Cortex of kidney (tissue), 1 donor: ENCODE measurements at places on chromosomes 3 and 15.

GRCh38 chr3:149095487-149095886 is 9.2 kb upstream of the HLTF start:
- no peak for DNase-seq

DNA sequence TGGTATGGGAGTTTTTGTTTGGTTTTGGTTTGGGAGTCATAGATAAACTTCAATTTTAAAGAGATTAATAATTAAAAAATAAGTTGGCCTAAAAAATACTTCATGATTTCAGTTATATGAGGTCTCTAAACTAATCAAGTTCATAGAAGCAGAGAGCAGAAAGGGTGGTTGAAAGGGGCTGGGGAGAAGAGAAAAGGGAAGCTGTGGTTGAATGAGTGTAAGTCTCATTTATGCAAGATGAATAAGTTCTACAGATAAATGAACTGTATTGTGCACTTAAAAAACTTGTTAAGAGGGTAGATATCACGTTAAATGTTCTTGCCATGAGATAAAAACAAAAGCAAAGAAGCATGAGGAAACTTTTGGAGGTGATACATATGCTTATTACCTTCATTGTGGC is 188.7 kb downstream of the NSUN3 start:
- no peak for DNase-seq

GRCh38 chr3:78353231-78353630 is 1313.3 kb downstream of the ROBO2 start:
- no peak for DNase-seq

GRCh38 chr3:77394046-77394445 is 354.1 kb downstream of the ROBO2 start:
- DNase-seq: no peak

- DNase-seq: no peak
Observed at GRCh38 chr15:28208583-28208982, 109.5 kb upstream of the OCA2 start.

DNA sequence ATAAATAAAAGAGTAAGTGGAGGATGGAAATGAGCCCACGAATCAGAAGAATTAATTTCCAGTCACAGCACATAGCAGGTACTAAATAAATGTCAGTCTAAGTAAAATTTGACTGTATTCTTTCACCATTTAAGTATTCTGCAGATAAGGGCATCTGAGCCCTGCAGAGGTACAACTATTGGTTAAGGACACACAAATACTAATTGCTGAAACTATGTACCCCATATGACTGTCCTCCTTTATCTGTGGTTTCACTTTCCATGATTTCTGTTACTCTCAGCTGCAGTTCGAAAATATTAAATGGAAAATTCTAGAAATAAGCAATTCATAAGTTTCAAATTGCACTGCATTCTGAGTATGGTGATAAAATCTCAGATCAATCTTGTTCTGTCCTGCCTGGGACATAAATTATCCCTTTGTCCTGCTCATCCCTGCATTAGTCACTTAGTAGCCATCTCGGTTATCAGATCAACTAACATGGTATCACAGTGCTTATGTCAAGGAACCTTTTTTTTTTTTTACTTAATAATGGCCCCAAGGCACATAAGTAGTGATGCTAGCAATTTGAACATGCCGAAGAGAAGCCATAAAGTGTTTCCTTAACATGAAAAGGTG is 95.1 kb downstream of the LSAMP start:
- DNase-seq: no peak

- no peak for DNase-seq
Observed at GRCh38 chr3:49535971-49536874, 18.1 kb upstream of the BSN start.

DNA sequence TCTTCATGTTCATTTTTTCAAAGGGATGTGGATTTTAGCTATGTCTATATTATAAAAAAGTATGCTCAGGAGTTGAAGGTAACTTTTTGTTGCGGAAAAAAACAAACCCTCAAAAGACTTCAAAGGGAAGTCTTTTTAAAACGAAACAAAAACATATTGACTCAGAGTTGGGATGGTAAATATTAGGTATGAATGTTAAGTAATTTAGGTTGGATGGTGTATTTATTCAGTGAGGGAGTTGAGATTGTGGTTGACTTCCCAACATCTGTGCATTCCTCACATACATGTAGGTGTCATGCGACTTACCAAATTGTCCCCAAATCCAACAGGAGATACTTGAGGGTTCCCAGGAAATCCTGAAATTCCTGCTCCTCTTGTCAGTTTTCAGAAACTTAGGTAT is 32.7 kb upstream of the PLSCR5 start:
- DNase-seq: no peak

- no peak for DNase-seq
Observed at GRCh38 chr3:177451864-177452830, 254.9 kb upstream of the TBL1XR1 start.

DNA sequence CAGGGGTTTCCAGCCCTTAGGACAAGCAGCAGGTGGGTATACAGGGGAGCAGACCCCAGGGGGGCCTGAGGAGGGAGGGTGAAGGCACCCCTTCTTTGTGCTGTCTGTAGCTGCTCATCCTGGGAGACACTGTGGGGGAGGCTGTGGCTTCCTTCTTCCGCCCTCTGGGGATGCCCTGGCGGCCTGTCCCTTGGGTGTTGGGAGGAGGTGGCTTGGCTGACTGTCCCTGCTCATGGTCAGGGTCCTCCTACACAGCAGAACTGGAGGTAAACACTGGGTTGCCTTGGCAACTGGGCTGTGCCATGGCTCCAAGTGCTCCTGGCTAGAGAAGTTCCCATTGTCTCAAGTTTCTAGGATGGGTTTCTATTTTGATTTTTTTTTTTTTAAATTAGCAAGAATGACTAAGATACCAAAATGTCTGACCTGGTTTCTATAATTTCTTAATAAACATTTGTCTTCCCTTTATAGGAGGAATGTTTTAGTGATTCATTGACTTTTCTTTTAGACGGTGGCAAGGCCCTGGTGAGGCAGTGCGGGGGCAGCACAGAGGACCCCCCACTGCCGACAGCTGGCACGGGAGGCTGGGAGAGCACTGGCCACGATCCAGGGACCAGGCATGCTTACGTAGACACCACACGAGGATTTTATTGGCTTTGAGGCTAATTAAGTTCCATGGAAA is 12.4 kb downstream of the KLF13 start:
- no peak for DNase-seq

DNA sequence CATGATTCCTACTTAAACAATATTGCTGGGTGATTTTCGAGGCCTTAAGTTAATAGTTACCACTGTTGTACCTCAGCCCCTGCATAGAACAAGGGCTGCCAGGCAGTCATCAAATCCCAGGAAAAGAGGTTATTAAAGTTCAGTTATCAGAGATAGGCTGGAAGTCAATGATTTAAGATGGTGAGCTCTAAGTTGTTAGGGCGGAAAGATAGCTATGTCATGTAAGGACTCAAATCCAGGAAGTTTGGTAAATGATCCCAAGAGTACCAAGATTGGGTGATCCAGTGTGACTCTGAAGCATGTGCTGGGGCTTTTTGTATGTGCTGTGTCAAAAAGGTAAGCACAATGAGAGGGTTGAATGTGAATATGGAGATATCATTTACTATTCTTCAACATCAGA is 287.9 kb downstream of the NLGN1 start:
- no peak for DNase-seq

GRCh38 chr3:150236316-150237082 is 171.6 kb upstream of the TSC22D2 start:
- DNase-seq: no peak

- no peak for DNase-seq
Observed at GRCh38 chr3:131988209-131988608, 46.6 kb downstream of the CPNE4 start.

GRCh38 chr3:90076136-90076535 is 968.7 kb downstream of the EPHA3 start:
- no peak for DNase-seq

GRCh38 chr3:113252553-113252952 is 41.2 kb downstream of the BOC start:
- DNase-seq: no peak

DNA sequence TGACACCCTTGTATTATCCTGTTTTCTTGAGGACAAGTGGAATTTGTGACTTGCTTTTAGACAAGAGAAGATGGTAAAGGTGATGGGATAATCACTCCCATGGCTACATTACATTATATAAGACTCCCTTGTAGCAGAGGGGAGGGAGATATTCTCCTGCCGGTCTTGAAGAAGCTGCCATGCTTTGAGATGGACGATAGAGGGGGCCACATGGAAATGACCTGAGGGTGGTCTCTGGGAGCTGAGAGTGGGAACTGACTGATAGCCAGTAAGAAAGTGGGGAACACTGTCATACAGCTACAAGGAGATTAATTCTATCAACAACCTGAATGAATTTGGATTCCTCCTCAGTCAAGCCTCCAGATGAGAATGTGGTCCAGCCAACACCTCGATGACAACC is 540.1 kb downstream of the NTRK3 start:
- no peak for DNase-seq

GRCh38 chr15:90520365-90520764 is 9.4 kb upstream of the CRTC3 start:
- DNase-seq: no peak

- DNase-seq: no peak
Observed at GRCh38 chr15:59400103-59400813, 27.6 kb upstream of the MYO1E start.

DNA sequence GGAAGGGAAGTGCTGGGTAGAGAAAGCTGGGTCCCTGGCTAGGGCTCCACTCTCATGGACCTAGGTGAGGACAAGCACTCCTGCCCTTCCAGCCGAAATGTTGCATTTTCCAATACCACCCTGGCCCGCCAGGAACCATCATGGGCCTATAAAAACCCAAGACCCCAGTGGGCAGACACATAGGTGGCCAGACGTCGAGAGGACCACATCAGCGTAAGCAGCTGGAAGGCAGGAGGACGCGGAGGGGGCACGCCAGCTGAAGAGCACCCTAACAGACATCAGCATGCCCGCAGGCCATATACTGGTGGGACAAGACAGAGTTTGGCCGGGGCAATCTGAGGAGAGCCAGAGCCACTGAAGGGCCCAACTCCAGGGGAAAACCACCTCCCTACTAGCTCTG is 98.3 kb downstream of the GBE1 start:
- no peak for DNase-seq

DNA sequence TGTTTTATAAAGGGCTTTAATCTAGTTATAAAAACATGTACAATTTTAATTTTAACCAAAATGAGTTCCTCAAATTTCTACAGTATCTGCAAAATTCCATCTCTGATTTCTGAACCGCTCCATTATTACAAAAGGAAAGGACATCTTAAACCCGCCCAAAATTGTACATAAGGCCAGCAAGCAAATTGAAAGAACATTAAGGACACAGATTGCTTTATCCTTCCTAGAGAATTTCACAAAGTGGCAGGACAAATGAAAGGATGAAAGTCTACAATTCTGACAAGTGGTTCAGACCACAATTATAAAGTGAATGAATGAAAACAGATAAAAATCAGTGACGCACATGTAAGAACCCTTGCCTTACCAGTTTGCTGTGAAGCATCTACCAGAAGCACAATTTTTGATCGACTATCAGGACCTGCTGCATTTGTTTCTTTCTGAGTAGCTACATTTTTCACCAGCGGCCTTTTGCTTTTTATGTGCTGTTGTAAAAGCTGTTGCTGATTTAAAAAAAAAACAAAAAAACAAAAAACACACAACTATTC is 13.6 kb downstream of the SECISBP2L start:
- no peak for DNase-seq

DNA sequence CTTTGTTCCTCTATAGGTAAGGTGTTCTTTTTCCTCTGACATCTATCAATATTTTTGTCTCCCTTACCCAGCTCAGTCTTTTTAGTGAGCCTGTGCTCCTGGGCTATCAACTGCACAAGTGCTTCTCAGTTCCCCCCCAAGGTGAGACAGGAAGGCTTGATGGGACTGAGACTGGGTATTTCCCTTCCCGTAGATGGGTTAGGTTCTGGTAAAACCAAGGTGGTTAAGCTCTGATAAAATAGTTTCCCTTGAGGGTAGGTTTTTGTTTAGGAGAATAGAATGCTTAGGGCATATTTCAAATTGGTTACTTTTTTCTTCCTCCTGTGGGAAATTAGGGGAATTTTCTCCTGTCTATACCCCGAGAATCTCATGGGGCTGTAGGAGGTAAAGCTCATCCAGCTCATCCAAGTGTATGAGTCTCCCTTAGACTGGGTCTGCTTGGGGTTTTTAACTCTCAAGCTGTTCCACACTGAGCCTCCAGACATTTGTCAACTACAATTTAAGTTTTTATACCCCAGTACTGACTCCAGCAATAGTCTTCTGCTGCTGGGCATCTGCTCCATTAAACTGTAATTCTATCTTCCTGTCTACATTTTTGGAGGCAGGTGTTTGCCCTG is 44.9 kb downstream of the OXSR1 start:
- DNase-seq: no peak

- DNase-seq: no peak
Observed at GRCh38 chr3:20136231-20136630, 49.8 kb downstream of the SGO1 start.

- DNase-seq: no peak
Observed at GRCh38 chr3:195809291-195809785, 2.4 kb downstream of the MUC4 start.

DNA sequence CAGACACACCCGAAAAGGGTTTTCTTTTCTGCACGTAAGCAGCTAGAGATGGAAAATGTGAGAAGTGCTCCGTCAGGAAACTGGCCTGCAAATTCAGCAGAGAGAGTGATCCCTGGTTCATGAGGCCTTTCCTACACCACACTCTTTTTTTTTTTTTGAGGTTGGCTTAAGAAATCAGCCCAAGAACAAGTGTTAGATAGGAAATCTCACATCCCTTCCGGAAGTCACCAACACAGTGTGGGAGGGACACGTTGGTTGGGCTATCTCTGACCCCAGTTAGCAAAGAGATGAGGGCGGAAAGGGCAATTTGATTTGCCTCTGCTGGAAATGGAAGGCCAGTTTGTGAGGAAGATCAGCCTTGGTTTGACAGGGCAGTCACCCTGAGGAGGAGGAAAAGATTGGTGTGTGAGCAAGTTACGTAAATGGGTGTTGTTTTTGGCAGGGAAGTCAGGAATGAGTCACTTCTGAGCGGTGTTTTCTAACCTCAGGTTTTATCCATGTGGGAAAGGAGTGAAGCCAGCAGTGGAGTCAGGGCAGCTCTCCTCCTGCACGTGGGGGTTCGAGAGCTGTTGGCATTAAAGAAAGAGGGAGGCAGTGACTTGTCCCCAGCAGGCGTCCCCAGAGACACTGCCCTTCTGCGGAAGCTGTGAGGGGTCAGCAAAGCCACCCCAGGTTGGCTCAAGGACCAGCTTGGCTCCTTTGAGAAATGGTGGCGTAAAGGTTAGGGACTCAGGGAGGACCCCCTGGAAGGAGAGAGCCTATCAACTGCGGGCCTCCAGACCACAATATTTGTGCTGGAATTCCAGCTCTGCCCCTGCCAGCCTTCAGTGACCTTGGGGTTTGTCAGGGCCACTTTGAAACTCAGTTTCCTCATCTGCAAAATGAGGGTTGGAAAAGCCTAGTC is 237.6 kb upstream of the BHLHE40 start:
- DNase-seq: no peak

DNA sequence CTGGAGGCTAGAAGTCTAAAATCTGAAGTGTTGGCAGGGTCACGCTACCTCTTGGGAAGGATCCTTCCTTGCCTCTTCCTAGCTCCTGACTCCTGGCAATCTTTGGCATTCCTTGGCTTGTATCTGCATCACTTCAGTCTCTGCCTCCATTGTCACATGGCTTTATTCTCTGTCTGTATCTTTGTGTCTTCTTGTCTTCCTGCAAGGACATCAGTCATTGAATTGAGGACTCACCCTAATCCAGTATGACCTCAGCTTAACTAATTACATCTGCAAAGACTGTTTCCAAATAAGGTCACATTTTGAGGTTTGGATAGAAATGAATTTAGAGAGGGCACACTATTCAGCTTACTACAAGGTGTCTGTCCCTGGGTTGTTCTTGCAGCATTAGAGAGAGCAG is 31.1 kb upstream of the UTS2B start:
- DNase-seq: no peak
